Colonic mucosa (tissue), 4 donors: ENCODE measurements at places on chromosomes 7 and 10.

- no peak for DNase-seq
Observed at GRCh38 chr10:6607778-6608177, 27.7 kb upstream of the PRKCQ start.

- no peak for DNase-seq
Observed at GRCh38 chr10:101142533-101143344, 11.6 kb downstream of the TLX1 start.

GRCh38 chr7:96548664-96549063 is 161.0 kb downstream of the SEM1 start:
- DNase-seq: no peak

DNA sequence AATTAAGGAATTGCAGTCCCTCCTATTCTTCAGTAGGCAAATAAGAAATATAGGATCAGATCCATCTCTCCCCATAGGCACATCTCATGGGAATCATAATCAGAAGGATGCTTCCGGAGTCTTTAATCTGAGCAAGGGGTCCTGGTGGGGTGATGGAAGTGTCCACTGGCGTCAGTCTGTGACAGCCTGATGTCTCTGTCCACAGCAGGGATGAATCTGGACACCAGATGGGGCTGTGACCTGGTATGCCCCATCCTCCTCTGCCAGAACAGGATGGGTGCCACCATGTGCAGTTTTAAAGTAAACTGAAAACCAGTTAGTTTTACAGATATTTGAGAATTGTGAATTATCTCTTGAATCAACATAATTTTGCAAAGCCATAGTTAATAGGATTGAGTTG is 148.7 kb downstream of the C1GALT1 start:
- no peak for DNase-seq

- no peak for DNase-seq
Observed at GRCh38 chr7:51797371-51797770, 480.8 kb upstream of the COBL start.

DNA sequence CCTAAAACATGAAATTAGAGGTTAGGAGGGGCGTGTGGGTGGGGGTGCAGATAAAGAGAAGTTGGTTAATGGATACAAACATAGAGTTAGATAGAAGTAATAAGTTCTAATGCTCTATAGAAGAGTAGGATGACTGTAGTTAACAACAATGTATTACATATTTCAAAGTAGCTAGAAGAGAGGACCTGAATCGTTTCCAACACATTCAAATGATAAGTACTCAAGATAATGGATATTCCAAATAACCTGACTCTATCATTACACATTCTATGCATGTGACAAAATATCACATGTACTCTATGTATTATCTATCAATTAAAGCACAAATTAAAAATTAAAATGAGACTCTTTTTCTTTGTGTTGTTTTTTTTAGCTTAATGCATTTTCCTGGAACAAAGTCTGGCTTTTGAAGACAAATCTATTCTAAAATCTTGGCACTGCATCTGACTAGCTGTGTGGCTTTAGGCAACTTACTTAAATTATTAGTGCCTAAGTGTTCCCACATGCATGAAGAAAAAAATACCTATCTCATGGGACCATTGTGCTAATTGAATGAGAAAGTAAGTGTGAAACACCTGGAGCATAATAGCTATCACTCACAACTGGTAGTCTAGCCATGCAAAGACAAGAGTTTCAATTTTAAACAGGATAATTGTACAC is 75.7 kb downstream of the SEMA3C start:
- DNase-seq: no peak

DNA sequence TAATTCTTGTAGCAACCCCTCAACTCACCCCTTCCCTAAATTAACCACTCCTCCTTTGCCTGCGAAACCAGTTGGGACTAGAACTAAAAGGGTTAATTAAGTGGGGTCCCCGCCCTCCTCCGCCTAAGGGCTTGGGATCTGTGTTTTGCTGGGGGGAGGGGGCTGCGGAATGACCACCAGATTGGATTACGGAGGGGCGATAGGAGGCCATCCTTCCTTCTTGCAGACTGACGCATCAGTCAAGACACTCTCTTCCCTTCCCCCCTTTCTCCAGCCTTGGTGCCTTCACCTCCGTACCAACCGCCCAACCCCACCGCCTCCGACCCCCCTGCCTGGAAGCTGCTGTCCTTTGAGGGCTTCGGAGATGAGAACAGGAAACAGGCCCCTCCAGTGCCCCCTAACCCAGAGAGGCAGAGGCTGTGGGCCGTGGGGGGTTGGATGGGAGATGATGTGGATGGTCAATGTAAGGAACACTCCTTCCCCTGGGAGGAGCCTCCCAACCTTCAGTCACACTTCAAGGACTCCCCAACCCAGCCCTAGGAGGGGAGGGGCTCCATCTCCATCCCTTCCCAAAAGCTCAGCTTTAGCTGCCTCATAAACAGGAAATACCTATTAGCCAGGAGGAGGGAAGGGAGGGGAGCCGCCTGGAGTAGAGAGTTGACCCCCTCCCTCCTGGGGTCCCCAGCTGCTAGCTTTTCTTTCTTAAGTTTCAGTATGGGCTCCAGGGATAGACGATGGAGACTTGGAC is 997 bp upstream of the LDB1 start:
- peak; percentile 70 for DNase-seq

GRCh38 chr10:122657255-122657654 is 42.4 kb downstream of the C10orf120 start:
- no peak for DNase-seq

DNA sequence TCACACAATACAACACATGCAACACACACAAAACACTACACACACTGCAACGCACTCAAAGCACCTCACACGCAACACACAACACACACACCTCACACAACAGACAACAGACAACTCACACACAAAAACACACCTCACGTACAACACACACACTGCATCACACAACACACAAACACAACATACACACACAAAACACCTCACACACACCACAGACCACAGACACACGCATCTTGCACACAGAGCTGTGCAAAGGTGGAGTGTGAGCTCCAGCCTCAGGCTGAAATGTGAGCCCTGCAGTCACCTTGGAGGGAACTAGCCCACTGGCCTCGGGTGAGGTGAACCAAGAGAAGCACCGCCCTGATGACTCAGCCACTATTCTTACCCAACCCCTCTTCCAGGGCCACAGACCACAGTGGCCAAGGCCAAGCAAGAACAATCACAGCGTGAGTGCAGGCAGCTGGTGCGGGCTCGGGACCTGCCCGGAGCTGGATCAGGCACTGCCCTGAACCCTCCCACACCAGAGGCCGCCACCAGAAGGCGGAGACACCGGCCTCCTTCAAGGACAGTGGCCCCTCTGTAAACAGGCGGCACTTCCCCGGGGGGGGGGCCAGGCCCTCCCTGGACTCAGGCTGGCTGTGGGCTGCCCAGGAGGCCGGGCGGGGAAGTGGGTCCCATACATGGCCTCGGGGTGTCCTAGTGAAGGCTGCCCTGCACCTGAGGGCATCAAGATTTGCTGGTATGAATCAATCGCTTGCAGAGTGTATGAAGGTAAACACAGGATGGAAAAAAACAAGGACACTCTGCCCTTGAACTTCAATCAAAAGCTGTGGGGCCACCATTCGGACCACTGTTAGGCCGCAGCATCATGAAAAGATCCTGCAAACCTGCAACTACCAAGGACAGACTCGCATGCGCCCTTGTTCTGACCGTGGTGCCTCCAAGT is 106.7 kb downstream of the TNS3 start:
- DNase-seq: peak; percentile 93

GRCh38 chr7:102934701-102935100 is 21.9 kb downstream of the LRRC17 start:
- DNase-seq: no peak

- DNase-seq: no peak
Observed at GRCh38 chr10:43691485-43691884, 42.8 kb upstream of the ZNF32 start.

GRCh38 chr10:60406182-60406581 is 16.5 kb upstream of the ANK3 start:
- DNase-seq: no peak

DNA sequence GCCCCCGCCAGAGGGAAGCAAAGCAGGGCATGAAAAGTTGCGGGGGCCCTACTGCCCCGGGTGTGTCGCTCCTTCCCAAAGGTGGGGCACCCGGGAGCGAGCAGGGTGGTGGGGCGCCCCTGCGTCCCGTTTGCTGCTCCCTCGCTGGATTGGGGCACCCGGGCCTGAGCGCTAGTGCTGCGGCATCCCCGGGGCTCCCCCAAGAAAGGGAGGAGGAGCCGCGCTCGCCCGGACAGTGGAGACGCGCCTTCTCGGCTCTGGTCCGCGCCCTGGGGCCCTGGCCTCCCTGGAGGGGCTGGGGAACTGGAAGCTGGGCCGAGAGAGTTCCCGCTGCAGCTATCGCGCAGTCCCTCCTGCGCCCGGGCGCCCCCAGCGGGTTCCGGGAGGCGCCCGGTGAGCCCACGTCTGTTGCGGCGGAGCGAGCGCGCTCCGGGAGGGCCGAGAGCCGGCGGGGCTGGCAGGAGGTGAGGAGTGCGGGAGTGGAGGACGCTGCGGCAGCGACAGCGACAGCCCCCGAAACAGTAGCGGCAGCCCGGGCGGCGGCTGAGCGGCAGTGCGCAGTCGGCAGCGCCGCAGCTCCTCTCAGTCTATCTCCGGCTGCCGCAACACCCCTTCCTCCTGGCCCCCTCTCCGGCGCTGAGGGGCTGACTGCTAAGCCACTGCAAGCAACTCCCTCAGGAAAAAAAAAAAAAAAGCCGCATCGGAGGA is 504 bp upstream of the BMPER start:
- peak; percentile 22 for DNase-seq

- no peak for DNase-seq
Observed at GRCh38 chr7:24199978-24200377, 84.0 kb upstream of the NPY start.

DNA sequence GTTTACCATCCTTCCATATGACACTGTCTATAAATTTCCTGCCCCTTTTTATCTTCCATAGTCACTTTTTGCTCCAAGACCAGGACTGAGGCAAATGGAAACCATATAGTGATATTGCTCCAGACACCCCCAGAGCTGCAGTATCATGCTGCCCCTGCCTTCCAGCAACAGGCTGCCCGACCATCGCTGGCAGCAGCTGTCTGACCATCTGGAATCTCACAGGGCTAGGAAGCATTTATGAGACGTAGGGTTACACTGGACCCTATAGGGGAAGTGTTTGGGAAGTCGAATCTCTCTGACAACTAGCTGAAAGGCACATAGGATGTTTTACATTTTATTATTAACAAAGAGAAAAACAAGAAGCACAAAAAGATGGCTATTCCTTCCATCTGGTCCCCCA is 19.4 kb downstream of the ENO4 start:
- no peak for DNase-seq

- no peak for DNase-seq
Observed at GRCh38 chr10:74255214-74255613, 104.2 kb downstream of the ADK start.

GRCh38 chr7:52779004-52779403 is 256.4 kb upstream of the POM121L12 start:
- peak; percentile 37 for DNase-seq

DNA sequence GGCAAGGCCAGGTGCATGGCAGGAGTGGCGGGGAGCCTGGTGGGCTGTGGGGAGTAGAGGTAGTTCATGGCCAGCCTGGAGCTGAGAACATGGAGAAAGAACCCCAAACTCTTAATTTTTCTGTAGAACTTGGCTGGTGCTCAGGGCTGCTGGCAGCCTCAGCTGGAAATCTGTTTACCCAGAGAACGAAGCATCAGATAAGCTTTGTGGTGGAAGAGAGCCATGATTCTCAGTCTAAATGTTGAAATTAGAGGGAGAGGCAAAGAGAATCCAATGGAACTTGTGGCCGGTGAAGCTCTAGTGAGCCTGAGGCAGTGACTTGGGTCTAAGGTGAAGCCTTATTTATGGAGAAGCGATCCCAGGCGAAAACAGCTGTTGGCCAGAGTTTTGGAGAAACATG is 126.4 kb downstream of the CCDC3 start:
- DNase-seq: no peak

DNA sequence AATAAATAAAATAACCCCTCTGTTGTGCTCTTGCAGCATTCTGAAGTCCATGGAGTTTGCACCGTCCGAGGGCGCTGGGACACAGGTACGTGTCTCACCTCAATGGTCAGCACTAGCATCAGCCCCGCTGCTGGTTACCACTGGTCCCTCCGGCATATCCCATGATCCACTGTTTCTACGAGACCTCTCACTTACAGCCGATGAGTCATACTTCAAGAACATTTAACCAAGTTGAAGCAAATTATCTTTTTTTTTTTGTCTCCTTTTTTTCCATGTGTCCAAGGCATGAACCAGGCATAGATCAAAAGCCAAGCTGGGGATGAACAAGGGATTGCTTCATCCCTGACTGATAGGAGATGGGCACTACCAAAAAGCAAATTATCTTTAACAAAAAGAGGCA is 92.9 kb upstream of the SH2B2 start:
- DNase-seq: no peak

GRCh38 chr10:24574161-24574560 is 149.5 kb downstream of the ARHGAP21 start:
- no peak for DNase-seq

GRCh38 chr10:48527756-48528155 is 77.1 kb downstream of the ARHGAP22 start:
- no peak for DNase-seq

DNA sequence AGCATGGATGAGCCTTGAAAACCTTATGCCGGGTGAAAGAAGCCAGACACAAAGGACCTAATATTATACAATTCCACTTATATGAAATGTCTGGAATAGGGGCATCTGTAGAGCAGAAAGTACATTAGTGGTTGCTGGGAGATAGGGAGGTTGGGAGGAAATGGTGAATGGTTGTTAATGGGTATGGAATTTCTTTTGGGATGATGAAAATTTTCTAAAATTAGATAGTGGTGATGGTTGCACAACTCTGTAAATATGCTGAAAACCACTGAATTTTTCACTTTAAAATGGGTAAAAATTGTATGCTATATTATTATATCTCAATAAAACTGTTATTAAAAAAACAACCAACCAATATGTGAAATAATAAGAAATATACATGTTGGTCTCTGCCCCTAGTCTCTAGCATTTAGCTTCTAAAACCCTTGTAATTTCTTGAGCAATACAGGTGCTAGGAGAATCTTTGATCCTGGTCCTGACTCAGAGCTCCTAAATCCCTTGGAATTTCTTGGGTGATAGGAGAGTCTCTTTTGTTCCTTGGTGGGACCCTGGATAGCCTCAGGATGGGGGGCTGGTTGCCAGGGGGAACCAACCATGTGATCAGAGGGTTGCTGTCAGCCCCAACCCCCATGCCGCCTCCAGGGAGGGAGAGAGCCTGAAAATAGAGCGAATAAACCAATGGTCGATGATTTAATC is 64.0 kb downstream of the TACR2 start:
- no peak for DNase-seq

DNA sequence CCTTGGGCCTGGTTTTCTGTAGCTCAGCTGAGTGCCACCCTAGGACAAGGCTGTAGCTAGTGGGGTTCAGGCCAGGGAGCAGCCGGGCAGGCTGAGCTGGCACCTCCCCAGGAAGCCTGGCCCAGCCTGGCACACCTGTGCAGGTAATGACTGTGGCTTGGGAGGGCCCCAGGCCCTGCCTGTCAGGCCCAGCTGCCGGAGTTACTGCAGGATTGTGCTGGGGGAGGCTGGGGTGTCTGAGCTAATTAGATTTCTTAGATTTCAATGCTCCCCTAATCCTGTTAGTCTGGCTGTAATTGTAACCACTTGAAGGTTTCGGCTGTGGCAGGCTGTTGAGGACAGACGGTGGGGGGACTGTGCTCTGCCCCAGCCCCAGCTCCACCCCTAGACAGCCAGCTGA is 6.0 kb downstream of the ZMIZ1 start:
- DNase-seq: peak; percentile 79
